SIG-M5 (cell line): ENCODE measurements at places on chromosomes 6 and 20.

DNA sequence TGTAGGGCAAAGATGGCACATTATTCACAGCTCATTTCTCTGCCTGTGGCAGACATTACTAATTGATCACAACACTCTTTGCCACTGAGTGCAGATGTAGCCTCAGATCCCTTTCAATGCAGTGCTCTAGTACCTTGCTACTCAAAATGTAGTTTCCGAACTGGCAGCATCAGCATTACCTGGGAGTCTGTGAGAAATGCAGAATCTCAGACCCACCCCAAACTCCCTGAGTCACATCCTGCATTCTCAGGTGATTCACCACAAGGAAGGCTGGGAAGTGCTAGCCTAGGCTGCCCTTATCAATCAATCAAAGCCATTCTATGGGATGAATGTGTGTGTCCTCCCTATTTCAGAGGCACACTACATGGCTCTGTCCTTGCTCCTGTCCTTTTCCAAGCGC lies 58.5 kb downstream of the PCNA start:
- DNase-seq: no peak

DNA sequence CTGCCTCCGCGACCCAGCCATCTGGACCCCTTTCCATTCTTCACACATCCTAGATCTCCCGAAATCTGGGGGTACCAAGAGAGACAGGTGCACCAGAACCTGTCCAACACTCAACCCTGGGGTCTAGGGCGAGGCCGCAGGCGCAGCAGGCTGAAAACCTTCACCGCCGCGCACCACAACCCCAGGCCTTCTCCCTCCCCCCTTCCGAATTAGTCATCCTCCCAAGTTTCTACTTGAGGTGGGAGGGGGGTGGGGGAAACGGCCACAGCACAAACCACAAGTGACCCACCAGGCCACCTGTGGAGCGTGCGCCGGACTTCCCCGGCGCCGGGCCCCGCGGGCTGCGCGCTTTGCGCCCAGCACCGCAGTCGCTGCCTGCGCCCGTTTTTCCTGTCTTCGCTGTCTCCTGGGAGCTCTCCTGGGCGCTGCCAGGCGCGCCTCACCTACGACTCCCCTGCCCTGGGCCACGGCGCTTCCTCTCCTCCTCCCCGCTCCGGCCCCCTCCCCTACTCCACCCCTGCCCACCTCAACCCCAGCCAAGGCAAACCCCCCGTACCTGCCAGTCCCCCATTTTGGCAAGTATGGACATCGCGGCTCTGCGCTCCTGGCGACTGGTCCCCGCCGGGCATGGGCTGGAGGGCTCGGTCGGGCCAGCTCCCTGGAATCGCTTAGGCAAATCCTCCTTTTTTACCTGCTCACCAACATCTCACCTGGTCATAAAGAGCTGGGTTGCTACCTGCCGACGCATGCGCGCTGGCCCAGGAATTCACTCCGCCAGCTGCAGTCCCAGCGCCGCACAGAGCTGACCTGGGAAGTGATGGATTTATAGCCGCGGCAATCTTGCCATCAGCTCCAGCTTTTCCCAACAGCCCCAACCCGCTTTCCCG lies 4.2 kb upstream of the TFAP2A start:
- no peak for DNase-seq

- no peak for DNase-seq
Observed at GRCh38 chr6:138250513-138251247, 32.4 kb upstream of the PBOV1 start.

DNA sequence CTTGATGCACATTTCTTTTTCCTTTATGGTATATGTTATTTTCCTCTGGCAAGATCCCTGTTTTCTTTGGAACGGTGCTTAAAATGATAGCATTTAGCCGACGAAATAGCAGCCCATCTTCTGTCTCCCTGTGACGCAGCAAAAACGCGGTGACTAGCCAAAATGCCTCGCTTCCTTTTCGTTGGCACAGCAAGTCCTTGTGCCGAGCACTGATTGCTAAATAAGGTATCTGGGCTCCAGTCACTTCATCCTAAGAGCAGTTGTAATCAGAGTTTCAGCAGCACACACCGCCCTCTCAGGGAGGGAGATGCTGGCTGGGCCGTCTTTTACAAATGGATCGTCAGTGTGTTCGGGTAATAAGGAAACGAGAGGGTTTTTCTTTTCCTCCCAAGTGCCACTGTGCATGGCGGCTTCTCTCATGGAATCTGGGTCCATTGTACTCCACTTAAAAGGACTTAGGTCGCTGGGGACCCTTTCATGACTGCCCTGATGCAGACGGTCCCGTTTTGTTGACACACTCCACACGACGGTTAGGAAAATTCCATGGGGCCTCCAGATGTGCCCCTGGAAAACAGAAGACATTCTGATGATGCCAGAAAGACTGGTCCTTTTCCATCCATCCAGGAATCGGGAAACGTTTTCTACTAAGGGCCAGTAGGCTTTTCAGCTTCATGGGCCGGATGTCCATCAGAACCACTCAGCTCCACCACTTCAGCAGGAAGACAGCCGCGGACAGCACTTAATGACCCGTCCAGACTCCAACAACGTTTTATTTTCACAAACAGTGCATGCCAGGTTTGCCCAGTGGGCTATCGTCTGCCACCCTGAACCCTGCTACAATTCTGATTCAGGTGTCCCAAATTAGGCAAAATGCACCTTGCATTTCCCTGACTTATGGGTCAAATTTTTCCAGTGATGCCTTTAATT lies 185.5 kb downstream of the CDH4 start:
- DNase-seq: no peak

- no peak for DNase-seq
Observed at GRCh38 chr6:111210194-111210728, 123.0 kb downstream of the SLC16A10 start.
